ENCODE measurements at places on chromosomes 4 and X.

DNA sequence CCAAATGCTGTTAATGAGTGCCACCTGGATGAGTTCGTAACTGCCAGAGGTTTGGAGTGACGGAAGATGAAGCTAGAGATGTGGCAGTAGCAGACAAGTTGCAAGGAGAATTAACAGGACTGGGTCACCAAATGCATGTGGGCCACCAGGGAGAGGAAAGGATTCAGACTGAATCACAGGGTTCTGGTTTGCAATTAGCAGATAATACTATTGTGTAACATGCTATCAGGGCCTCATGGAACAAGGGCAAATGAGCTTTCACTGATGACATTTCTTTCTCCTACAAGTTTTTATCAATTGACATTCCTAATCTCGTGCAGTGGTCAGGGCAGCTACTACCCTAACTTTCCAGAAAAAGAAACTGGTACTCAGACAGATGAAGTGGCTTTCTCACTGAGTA is 21.4 kb downstream of the GAB3 start:
- DNase-seq: no peak

- no peak for DNase-seq
These were observed 48.6 kb downstream of the RPGR start for GRCh38 chrX:38278682-38279081.

DNA sequence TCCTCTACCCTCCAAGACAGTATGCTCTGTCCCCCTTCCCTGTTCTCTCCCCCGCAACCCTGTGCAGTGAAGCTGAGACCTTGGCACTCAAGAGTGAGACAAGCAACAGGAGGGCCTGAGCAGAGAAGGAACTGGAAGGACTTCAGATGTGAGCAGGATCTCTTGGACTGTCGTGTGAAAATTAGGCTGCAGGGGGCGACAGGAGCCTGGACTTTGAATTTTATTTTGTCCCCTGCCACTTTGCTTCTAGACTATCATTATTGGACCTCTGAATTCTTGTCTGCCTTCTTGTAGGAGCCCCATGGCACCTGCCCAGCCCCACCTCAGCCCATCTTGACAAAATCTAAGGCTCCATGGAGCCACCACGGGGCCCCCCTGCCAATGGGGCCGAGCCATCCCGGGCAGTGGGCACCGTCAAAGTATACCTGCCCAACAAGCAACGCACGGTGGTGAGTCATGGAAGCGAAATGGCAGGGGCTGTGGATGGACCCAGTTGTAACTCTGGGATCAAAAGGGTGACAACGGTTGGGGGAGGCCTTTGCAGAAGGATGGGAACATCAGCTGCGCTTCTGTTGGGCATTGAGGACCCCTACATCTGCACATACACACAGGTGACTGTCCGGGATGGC is 1.7 kb downstream of the ARAF start:
- DNase-seq: peak; percentile 42

- DNase-seq: no peak
These were observed 156.5 kb upstream of the MED14 start for GRCh38 chrX:40891798-40892197.

- DNase-seq: no peak
These were observed 55.2 kb downstream of the ARHGEF6 start for GRCh38 chrX:136725441-136726104.

DNA sequence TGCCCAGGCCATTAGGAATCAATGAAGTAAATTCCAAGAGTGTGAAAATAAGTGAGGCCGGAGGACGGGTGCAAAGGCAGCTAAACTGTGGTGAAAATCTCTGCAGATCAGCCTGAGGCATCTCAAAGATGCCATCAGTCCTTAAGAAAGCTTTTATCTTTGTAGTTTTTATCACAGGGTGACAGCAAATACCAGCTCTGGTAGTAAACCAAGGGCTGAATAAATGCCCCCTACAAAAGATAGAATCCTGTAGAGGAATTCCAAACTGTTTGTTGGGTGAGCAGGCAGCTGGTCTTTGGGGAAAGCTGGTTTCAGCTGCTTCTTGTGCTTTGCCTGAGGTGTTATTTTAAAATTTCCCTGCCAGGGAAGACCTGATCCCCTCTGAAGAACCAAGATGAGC is 21.6 kb upstream of the RBM47 start:
- DNase-seq: no peak

- DNase-seq: no peak
These were observed 642.2 kb downstream of the IQCM start for GRCh38 chr4:149173241-149174013.

DNA sequence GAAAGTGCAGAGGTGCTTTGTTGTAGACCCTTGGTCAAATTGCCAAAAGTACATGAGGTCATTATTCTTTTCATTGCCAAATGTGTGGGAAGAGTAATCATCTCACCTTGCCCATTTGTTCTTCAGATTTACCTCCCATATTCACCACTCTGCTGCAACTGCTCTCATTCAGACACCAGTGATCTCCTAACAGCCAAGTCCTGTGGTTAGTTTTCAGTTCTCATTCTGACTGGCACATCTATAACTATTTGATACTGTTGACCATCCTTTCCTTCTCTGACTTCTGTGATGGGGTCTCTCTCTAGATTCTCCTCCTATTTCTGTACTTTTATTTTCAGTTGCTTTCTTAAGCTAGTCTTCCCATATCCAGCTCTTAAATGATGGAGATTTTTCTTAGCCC is 39.8 kb downstream of the GRIA3 start:
- no peak for DNase-seq

DNA sequence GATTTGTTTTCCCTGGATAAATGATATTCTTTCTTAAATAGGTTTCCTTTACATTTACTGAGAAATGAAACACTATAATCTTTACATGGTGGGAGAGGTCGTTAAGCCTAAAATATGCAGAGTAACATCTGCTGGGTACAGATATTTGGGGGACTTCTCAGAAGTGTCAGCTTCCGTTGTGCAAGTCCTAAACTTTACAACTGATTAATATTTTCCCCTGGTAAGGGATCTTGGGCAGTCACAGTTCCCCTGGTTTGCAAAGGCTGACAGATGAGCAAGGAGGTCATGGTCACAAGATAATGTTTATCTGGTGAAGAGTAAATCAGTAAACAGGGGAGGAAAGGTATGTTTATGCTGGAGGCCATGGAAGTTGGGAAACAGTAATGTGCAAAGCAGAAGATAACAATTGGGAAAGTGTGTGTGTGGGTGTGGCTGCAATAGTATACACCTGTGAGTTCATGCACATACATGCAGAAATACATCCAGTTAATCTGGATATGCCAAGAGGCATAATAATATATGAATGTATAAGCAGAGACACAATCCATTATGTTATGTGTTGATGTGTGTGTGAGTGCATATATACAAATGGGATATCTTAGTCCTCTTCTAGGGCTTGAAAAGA is 508.2 kb upstream of the FAM241A start:
- no peak for DNase-seq

DNA sequence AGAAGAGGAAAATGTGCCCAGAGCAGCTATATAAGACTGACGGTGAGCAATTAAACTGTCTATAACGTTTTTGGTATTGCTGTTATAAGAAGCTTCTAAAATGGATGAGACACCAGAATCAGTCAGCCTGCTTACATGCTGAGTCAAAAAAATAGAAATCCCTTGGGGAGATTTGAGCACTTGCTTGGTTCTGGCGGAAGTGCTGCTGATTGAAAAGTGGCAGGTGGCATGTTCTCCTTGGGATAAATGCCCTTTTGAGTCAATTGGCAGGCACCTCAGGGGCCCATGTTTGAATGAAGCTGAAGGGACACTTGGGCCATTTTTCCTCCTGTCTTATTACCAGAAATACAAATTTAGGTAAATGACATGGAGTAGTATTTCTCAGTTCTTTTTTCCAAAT is 148.7 kb downstream of the PTCHD1 start:
- DNase-seq: no peak

DNA sequence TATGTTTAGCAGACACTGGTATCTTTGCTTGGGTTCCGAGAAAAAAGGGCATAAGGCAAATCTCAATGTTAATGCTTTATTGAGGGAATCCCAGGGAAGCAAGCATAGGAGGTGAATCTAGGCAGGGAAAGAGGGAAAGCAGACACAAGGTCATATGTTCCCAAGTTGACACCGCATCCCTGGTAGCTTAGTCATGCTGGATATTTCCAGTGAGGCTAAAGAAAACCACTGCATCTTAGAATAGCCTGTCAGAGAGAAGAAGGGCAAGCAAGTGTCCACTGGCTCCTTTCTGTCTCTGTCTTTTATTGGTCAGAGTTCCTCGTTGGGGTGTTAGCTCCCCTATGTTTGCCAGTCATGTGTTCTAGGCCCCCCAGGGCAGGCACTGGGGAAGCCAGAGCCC is 104.7 kb downstream of the NKX6-1 start:
- no peak for DNase-seq

- DNase-seq: no peak
These were observed 545.5 kb downstream of the GLUD2 start for GRCh38 chrX:121592884-121593283.

DNA sequence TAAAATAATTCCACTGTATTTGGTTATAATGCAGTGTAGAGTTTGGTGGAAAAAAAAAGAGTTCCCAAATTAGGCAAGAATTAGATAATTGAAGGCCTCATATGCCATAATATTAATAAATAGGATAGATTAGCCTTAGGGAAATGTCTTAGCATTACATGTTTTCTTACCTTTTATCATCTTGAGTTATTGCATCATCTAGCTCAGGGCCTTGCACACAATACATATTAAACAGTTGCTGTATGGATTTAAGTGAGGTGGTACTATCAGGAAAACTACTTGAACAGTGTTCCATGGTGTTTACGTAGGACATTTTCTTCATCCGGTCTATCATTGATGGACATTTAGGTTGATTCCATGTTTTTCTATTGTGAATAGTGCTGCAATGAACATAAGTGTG is 419.4 kb downstream of the EPHA5 start:
- DNase-seq: no peak

DNA sequence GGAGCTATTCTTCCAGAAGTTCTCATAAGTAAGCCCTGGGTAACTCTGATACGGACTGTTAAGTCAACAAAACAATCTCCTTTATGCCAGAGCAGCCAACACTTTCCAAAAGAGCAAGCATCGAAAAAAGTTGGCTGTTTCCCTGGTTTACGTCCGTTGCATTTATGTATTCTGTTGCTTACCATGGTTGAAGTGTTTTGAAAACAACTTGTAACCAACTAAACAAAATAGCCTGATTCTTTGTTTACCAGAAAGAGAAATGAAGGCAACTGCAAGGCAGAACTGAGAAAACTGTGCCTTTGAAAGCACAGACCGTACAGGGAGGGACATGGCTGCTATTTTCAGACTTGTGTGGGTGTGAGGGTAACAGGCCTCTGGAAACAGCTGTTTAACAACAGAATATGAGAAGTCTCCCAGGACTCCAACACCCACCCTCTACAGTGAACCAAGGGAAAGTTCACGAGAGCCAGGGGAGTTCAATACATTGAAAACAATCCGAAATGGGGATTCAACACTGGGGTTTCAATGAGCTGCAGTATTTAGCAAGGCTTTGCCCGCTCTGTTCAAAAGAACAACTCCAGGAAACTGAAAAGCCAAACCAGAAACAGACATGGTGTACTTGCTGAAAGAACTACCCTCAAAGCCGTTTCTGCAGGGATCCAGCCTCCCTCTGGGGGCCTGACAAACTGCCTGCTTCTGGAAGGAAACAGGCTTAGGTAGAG is 95.8 kb upstream of the EGFL6 start:
- DNase-seq: peak; percentile 30

DNA sequence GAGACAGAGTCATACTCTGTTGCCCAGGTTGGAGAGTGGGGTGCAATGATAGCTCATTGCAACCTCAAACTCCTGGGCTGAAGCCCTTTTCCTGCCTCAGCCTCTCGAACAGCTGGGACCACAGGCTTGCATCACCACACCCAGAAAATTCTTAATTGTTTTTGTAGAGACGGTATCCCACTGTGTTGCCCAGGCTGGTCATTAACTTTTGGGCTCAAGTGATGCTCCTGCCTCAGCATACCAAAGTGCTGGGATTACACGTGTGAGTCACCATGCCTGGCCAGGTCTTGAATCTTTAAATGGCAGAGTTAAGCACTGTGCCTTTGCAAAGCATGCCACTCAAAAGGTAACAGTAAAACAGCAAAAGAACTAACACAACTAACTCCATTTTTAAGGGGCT is 28.6 kb upstream of the BBS12 start:
- DNase-seq: no peak

- no peak for DNase-seq
These were observed 21.4 kb downstream of the MAOB start for GRCh38 chrX:43860646-43861370.

DNA sequence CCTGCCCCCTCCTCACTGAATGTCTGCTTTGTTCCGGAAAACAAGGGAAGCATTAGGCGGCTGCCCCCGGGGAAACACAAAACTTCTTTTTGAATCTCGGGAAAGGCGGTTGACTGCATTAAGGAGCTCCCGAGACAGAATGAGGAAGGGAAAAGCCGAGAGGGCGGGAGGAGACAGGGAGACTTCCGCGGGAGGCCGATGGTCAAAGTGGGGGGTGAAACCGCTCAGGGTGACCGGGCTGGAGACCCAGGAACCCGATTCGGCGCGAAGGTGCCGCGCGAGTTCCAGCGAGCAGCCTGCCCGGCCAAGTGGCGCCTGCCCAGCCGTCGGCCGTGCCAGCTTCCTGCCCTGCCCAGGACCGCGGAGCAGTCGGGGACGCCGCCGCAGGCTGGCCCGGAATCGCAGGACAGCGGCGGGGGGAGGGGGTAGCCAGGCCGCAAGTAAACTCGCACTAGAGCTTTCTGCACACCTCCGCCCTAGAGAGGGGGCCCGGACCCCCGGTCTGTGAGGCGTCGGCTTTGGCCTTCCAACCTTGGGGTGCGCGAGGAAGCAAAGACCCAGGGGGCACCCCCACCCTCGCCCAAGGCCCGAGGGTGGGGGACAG is 55.1 kb upstream of the BCOR start:
- no peak for DNase-seq

DNA sequence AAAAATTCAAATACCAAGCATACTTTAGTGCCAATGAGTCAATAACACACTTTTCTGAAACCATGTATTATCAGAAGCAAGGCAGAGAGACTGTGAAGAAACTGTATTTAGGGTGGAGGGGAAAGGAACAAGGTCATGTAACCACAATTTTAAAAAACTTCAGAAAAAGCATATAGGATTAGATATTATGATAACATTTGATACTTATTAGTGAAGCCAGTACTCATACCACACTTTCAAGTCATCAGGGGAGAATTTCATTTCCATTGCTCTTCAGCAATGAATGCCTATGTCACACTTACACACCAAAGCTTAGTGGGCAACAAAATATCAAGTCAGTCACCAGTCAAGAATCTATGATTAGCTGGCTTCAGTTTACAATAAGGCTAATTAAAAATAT is 602.2 kb downstream of the IL15 start:
- no peak for DNase-seq

- DNase-seq: no peak
These were observed 105.9 kb downstream of the SH3RF1 start for GRCh38 chr4:169164669-169165415.
